Skin of body (tissue), 3 donors: ENCODE measurements at places on chromosomes 6 and 20. TPM values are rescaled to one million over a fixed set of nuclear protein-coding genes. Genes with fewer than 3 reads are reported as not detected.

SLC22A7 gene
- not detected for total RNA-seq

TAF8 gene
- total RNA-seq: 11.0 TPM

LAMA4 gene
- 249 TPM for total RNA-seq

TFAP2B gene
- 2.8 TPM for total RNA-seq

TRIM31 gene
- total RNA-seq: not detected

OTOR gene
- total RNA-seq: not detected

DNAAF9 gene
- 14.7 TPM for total RNA-seq

C20orf204 gene
- 0.39 TPM for total RNA-seq

NHLRC1 gene
- 1.2 TPM for total RNA-seq

CAGE1 gene
- not detected for total RNA-seq

CNKSR3 gene
- total RNA-seq: 8.5 TPM

HSP90AB1 gene
- total RNA-seq: 326 TPM

OLIG3 gene
- total RNA-seq: not detected

HUS1B gene
- 1.1 TPM for total RNA-seq

ADGRF4 gene
- 7.6 TPM for total RNA-seq

LY86 gene
- 3.7 TPM for total RNA-seq

TRIM38 gene
- 8.7 TPM for total RNA-seq

KIFC1 gene
- 9.5 TPM for total RNA-seq

FHL5 gene
- 1.5 TPM for total RNA-seq

SLC16A10 gene
- total RNA-seq: 8.6 TPM

CNR1 gene
- 1.8 TPM for total RNA-seq

GSTA1 gene
- not detected for total RNA-seq

CASS4 gene
- 0.89 TPM for total RNA-seq

LPA gene
- total RNA-seq: not detected

ZC3H12D gene
- 0.99 TPM for total RNA-seq

TMC2 gene
- 0.10 TPM for total RNA-seq

IL17F gene
- not detected for total RNA-seq

VEGFA gene
- total RNA-seq: 141 TPM

PPDPF gene
- total RNA-seq: 30.8 TPM

SMIM8 gene
- 13.9 TPM for total RNA-seq

RIMS4 gene
- total RNA-seq: 1.3 TPM

IL20RA gene
- 10.7 TPM for total RNA-seq

GPR63 gene
- 1.5 TPM for total RNA-seq

TCFL5 gene
- total RNA-seq: 11.3 TPM

VGLL2 gene
- total RNA-seq: 2.8 TPM

WFDC10B gene
- not detected for total RNA-seq

EMILIN3 gene
- 18.4 TPM for total RNA-seq

EPB41L1 gene
- total RNA-seq: 18.1 TPM

SIRPD gene
- 0.39 TPM for total RNA-seq

PTCHD4 gene
- 2.1 TPM for total RNA-seq

XPO5 gene
- 25.1 TPM for total RNA-seq

ATP6V1G2 gene
- total RNA-seq: 1.4 TPM

TP53RK gene
- total RNA-seq: 17.5 TPM

GABRR1 gene
- total RNA-seq: 0.20 TPM

DYNLT2 gene
- total RNA-seq: 2.0 TPM

MYCT1 gene
- 16.3 TPM for total RNA-seq

KATNA1 gene
- total RNA-seq: 23.7 TPM

OXT gene
- not detected for total RNA-seq
